ENCODE measurements at places on chromosomes 4 and X.

DNA sequence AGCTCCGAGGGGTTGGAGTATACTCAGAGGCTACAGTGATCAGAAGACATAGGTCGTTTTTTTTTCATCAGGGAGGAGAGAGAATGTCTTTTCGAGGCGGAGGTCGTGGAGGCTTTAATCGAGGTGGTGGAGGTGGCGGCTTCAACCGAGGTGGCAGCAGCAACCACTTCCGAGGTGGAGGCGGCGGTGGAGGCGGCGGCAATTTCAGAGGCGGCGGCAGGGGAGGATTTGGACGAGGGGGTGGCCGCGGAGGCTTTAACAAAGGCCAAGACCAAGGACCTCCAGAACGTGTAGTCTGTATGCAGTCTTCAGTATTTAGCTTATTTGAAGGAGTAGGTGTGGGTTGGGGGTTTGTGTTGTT, 500 bp downstream of the GAR1 start:
- DNase-seq = peak; percentile 21

- no peak for DNase-seq
These were observed 73.3 kb upstream of the PPP3CA start for GRCh38 chr4:101420661-101421060.

GRCh38 chr4:107192601-107193000, 156.5 kb upstream of the DKK2 start:
- no peak for DNase-seq

- no peak for DNase-seq
These were observed 339.7 kb downstream of the DMD start for GRCh38 chrX:32871636-32872035.

- no peak for DNase-seq
These were observed 3.5 kb upstream of the ZFP92 start for GRCh38 chrX:153407736-153408135.

- DNase-seq = no peak
These were observed 241.2 kb downstream of the ARHGAP24 start for GRCh38 chr4:85715991-85716737.

- no peak for DNase-seq
These were observed 86.0 kb downstream of the WWC2 start for GRCh38 chr4:183185018-183185417.

DNA sequence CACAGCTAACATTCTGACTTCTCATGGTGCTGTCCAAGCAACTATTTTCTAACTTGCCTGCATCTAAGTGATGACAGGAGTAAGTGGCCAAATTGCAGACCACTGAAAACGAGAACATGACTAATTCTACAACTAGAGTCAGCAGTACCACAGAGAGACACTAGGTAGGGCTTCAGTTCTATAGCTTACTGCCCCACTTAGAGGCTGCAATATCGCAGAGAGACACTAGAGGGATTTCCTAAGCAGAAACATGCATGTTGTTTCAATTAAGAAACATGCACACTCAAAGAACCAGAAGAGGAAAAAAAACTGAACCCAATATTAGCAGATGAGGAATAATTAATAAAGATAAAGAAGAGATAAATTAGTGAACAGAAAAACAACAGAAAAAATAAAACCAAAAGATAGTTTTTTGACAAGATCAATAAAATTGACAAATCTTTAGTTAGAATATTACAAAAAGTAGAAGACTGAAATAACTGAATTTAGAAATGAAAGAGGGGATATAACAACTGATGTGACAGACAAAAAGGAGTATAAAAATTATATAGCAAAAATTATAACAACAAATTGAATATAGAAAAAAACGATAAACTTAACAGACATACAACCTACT, 100.8 kb downstream of the SPIN4 start:
- no peak for DNase-seq

DNA sequence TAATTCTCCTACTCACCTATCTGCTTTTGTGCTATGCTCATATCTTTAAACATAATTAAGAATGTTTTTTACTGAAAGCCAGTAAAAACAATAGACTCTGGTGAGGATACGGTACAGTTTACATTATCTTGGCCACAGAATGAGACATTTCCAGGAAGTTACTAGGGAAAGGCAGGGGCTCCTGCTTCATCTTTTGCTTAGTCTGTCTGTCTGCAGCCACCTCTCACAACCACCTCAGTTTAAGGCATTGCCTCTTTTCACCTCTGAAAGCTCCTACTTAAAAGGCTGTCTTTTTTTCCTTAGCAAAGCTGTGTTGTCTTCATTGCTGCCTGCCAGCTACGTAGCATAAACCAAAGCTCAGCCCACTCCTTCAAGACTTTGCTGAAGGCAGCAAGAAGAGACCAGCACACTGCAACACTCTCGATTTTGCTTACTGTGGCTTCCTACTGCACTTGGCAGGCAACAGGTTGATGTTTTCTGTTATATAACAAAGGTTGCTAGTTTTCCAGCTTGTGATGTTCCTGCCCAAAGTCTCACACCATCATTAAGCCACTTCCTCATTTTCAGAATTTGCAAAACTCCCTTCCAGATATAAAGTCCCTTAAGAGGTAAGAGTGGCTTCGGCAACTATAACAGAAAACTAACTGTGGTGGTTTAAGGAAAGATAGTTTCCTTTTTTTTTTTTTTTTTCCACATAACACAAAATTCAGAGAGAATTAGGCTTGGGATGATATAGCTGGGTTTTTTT, 432.9 kb downstream of the GRXCR1 start:
- DNase-seq = no peak

- DNase-seq = no peak
These were observed 102.4 kb upstream of the DCAF12L1 start for GRCh38 chrX:126655061-126655460.

DNA sequence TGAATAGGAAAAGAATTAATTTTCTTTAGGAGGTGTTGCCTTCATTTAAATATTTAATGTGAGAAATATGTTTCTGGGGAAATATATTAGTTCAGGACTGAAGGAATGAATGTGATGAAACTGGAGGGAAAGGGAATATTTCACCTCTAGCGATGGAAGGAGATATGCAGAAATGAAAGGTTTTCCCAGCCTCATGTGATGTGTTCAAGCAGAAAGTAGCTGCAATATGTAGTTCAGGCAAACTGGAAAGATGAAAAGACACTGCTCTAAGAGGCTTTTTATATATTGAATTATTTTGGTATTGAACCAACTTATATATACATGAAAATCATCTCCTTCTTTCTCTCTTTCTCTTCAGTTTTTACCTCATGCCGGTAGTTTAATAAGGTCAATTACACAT, 3.4 kb downstream of the GRID2 start:
- DNase-seq = no peak

DNA sequence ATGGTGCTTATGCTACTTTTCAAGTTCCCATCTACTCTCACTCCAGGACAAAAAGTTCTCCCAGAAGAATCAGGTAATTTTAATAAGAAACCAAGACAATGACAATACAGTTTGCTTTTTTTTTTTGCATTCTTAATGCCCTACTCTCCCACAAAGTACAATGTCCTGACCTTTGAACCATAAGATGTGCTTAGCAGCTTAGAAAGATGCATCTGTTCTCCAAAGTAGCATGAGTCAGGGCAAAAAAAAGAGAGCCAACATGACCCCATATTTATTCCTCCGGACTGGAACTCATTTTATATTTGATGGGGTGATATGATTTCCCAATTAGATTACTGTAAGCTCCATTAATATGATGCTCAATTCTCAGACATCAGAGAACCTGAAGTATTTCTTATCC, 16.5 kb upstream of the PDCL2 start:
- no peak for DNase-seq

DNA sequence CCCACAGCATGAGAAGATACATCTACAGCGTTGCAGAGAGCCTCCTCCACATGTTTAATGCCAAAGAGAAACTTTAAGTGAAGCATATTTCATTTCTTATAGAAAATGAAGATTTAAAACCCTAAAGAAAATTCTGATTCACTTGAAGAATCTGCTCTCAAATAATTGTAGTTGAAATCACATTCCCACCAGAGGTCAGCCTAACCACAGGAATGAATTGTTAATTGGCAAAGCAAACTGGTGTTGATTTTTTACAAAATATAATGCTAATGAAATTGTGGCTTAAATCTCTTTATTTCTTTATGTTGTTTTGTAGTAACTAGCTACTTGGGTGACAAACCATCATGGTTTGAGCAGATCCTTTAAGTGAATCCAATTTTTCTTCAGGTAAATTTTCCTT, 31.1 kb upstream of the WDR17 start:
- DNase-seq = no peak

DNA sequence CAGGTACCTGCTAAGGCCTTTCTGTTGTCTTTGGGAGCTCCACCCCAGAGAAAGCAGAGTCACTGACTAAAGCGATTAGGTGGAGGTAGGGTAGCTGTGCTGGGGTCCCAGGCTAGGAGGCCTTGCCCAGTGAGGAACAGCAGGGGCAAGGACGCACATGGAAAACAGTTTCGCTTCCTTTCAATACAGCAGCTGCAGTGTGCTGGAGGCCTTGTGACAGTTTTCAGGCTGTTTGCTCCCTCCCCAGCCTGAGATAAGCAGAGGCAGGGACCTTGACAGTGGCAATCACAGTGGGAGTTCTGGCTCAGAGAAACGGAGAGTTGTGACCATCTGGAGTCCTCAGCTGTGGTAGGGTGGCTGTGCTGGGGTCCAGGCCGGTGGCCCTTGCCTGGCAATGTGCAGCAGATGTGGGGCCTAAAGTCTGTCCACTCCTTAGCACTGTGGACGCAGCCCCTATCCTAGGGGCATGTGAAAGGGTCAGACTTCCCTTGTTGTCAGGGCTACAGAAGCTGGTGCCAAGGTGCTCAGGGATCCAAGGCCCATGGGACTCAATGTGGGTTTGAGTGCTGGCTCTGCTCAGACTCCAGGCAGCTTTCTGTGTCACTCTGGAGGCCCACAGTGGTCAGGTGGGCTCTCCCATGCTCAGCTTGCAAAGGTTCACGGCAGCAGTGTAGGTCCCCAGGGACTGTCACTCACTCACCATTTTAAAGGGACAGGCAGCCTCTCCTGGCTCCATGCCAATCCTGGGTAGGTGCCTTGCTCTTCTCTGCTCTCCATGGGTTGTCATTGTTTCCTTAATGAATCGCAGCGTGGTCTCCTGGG, 534.9 kb upstream of the FMR1 start:
- no peak for DNase-seq

- no peak for DNase-seq
These were observed 208.8 kb upstream of the VEGFC start for GRCh38 chr4:177001271-177002175.

DNA sequence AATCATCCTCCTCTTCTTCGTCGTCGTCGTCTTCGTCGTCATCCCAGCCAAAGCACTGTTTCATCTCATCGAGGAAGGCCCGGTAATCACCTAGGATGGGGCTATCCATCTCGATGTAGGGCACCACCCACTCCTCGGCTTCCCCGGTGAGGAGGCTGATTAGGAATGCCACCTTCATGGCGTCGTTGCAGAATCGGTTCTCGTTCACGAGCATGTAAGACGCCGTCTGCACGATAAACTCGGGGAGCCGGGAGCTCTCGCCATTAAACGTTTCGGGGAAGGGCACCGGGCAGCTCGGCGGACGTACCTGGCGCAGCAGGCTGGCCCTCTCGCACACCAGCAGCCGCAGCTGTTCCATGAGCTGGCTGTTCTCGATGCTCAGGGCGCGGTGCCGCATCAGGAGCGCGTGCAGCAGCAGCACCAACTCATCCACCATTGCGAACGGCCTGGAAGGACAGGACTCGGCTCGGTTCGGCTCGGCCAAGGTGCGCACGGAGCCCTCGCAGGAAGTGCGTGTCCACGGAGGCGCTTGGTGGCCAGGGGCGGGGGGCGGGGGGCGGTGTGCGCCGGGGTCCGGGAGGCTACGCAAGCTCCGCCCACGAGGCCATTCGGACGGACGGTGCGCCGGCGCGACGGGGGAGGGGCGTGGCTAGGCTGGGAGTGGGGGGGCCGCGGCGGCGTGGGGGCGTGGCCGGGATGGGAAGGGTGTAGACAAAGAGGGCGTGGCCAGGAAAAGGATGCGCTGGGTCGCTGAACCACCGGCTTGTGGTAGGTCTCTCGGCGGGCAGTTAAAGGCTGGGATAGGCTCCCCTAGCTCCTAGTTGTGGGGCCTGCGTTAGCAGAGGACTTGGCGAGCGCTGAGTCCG, at the start of gene LDOC1:
LDOC1 (minus strand) TSS at position 544 of the 866 bp plus-strand sequence; CDS start at position 436, 108 bp downstream.
- peak; percentile 55 for DNase-seq

DNA sequence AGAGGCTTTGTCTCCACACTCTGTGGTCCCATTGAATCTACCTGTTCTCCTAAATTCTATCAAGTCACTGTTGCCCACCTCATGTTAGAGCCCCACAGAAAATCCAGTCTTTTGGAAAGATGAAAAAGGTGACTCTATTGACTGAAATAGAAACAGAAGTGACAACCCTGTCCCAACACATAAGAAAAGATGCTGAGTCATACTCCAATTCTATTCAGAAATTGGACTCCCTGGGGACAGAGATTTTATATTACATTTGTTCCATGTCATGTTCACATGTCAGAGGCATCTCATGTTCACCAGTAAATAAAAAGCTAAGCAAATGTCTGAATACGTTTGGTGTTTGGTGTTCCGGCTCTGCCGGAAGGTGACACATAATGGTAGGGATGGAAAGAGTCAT, 2.9 kb upstream of the GRPR start:
- no peak for DNase-seq

- no peak for DNase-seq
These were observed 262.7 kb upstream of the ETNPPL start for GRCh38 chr4:109025471-109026076.

GRCh38 chr4:121397941-121398601, 17.3 kb upstream of the QRFPR start:
- no peak for DNase-seq

DNA sequence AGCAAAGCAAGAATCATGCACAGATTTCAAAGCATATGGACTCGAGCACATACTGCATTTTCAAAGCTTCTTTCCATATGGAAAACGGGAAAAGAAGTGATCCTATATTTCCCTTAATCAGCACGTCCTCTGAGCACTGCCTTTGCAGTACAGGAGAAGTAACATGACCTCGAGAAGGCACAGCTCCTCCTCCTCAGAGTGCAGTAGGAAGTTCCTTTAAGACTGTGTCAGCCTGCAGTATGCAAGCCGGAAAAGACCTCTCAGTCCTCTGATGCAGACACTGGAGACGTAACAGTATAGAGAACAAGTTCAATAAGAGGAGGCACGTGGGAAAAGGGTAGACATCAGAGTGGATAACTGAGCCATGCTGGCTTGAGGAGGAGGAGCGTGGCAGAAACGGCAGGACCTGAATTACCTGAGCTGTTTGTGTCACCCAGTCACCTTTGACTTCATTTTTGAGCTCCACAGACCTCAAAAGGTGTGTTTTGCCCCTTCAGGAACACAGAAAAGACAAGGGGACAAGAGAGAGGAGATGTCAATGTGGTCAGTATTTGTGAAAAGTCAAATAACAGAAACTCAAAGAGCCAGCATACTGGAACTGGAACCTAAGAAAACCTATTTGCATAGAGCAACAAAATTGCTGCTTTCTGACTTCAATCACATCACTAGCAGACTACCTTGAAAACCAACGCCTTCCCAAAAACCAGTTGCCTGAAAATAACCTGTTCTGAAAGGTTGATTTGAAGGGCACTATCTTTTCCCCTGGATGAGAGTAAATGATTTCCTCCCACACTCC, 20.8 kb downstream of the IRF2 start:
- DNase-seq = no peak

DNA sequence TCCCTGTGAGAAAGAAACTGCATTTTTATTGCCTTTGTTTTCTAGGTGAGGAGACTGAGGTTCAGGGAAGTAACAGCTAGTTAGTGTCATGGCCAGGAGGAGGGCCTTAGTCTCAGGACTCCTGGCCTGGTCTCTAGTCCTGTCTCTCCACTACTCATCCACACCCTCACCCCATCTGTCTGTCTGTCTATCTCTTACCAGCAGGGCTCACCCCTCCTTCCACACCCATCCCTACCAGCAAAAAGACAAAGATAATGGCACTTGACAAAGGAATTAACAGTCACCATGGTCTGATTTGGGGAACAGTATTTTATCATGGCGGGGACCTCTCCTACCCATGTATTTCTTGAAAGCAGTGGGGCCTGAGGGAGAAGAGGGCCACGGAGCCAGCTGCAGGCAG, 125.8 kb downstream of the REPS2 start:
- DNase-seq = no peak
